Naive thymus-derived CD4-positive, alpha-beta T cell (primary cell): ENCODE measurements at places on chromosomes 11 and 22. TPM values are rescaled to one million over a fixed set of nuclear protein-coding genes. Genes with fewer than 3 reads are reported as not detected.
A peak's percentile ranks its signal among the peaks of the same experiment; 100 is the strongest.

- peak; percentile 51 for DNase-seq
Measured at GRCh38 chr22:22942511-22943329, 55.1 kb downstream of the IGLL5 start.

DNA sequence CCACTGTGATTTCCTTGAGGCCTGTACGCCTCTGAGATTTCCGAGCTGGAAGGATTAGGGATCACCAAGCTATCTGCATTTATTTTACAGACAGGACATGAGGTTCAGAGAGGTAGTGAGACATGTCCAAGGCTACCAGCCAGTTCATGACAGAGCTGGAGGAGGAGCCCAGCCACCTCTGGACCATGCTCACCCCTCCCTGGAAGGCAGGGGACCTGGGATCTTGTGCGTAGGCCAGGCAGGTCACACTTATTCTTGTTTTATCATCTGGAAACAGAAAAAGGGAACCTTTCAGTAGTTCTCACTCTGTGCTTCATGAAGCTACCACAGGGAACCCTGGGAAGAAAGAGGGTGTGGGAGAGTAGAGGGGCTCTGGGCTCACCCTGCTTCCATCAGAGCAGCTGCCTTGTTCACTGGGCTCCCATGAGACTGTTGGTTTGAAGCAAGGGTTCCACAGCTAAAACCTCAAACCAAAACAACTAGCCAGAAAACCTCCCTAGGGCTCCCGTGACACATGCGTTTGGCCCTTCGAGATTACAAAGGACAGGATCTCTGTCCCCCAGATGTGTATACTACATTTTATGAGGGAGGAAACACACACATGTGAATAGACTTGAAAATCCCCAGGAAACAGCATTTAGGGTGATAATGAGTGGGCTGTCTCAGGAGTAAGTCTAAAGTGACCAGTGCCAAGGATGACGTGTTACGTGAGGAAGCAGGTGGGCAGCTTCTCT lies 106.4 kb downstream of the DSCAML1 start:
- DNase-seq: no peak

- DNase-seq: no peak
Measured at GRCh38 chr11:65777821-65778361, 2.9 kb downstream of the AP5B1 start.

- no peak for DNase-seq
Measured at GRCh38 chr11:115217726-115218311, 286.4 kb downstream of the CADM1 start.

Gene ROBO4
- total RNA-seq: 0.29 TPM

- DNase-seq: no peak
Measured at GRCh38 chr11:38538866-38539680, 1941.0 kb upstream of the RAG2 start.

GRCh38 chr11:132718711-132719671 lies 813.3 kb downstream of the OPCML start:
- DNase-seq: peak; percentile 7

- no peak for DNase-seq
Measured at GRCh38 chr11:37571246-37571645, 973.2 kb upstream of the RAG2 start.

DNA sequence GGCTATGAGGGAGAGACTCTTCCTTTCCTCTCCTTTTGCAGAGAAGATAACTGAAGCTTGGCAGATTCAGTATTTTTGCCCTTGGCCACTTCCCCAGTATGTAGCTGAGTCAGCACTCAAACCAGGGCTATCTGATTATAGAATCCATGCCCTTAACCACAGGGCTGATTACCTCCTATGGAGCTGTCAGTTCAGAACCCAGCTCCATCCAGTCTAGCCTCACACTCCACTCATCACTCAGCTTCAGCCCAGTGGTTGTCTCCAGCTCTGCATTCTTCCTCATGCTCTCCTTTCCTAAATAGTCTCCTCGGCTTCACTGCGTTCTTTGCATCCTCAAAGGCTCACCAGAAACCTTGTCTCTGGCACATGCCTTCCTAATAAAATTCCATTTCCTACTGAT lies 151.6 kb upstream of the BLID start:
- no peak for DNase-seq

DNA sequence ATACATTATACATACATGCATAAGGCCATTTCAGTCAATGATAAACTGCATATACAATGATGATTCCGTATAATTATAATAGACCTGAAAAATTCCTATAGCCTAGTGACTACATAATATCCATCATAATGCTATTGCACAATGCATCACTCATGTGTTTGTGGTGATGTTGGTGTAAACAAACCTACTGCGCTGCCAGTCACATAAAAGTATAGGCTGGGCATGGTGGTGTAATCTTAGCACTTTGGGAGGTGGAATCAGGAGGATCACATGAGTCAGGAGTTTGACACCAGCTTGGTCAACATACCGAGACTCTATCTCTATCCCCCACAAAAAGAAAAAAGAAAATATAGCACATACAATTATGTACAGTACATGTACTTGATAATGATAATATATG lies 163.7 kb upstream of the DDI1 start:
- no peak for DNase-seq

Gene FOLR3
- total RNA-seq: 3.4 TPM

DNA sequence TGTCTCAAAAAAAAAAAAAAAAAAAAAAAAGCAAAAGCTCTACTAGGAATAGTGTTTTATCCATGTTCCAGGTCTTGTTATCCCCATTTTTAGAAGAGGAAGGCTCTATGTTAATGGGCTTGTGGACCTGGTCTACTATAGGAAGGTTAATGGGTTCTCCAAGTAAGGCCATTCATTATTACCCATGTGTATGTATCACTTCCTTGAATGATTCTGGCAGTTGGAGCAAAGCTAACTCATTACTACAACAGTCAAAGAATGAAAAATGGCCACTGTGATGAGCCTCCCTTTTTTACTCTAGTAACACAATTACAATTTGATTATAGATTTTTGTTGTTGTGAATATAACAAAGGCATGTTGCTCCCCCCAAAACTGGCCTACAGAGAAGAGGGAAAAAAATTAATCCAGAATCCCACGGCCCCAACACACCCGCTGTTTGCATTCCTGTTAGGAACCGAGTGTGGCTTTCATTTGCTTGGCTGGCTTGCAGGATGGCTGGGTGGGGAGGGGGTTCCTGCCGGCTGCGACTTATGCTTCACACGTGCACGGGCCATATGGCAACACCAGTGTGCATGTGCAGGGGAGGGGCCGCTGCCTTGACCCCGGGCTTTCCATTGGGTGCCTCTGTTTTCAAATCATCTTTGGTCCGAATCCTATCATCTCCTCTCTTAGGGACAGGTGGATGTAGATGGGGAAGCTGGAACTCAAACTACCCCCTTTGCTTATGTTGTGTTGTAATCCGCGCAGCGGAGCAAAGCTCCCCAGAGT lies 148.8 kb downstream of the HIPK3 start:
- DNase-seq: no peak

Gene OMP
- total RNA-seq: not detected

- DNase-seq: peak; percentile 31
Measured at GRCh38 chr22:30694640-30695350, at the start of gene OSBP2. Gene OSBP2 (plus strand): TSS chr22:30694874. CDS start chr22:30694910, 36 bp downstream.

DNA sequence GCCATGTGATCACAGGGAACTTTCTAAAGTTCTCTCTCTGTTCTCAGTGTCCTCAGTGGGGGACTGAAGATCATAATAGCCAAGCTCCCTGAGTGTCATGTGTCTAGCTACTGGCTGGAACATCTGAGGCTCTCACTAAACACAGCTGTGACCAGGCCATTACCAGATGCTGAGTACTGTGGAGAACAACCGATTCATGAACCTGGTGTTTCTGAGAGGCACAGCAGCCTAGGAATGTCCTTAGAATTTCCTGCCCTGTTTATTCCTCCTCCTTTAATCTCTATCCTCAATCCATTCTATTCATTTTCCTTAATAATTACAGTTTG lies 93.0 kb downstream of the ME3 start:
- DNase-seq: no peak

GRCh38 chr11:30729187-30729713 lies 143.1 kb upstream of the MPPED2 start:
- no peak for DNase-seq

DNA sequence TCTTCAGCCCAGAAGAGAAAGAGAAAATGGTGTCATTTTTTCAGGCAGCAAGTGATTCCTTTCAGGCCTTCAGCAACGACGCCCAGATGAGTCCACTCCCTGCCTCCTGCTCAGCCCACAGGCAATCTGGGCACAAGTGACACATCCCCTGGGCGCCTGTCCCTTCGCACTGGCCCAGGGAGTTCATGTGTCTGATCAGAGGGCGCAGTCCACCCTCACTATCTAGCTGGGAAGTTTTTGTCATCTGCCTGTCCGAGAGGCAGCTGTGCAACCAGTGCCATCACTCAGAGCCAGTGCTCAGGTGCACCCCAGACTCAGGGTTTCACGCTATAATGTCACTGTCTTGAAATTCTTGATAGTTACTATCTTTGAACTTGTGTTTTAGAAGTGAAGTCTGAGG lies 1.4 kb upstream of the KCNQ1OT1 start:
- no peak for DNase-seq

- no peak for DNase-seq
Measured at GRCh38 chr11:116793772-116794097, 2.1 kb upstream of the APOA5 start.

Gene TPBGL
- 0.15 and 0.56 TPM in 2 replicates for total RNA-seq

Gene P2RX3
- total RNA-seq: not detected

GRCh38 chr11:68780829-68781228 lies 29.5 kb upstream of the TESMIN start:
- no peak for DNase-seq

GRCh38 chr22:19483481-19484244 lies 3.9 kb downstream of the CDC45 start:
- DNase-seq: no peak

DNA sequence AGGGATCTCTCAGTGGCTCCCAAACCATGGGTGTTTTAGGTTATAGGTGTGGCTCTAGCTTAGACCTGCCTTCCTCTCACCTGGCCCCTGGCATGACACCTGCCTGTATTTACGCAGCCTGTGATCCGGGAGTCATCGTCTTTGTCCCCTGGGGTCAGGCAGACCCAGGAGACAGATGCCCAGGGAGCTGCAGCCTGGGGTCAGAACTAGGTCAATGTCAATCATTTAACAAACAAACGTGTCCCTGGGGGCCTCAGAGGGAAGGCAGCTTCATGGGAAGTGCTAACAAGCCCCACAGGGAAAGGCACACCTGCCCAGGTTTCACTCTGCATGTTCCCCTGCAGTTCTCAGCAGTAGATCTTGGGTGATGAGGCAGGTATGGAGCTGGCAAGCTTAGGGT lies 12.0 kb downstream of the BACE1-AS start:
- no peak for DNase-seq

- no peak for DNase-seq
Measured at GRCh38 chr11:64762277-64762673, 2.5 kb upstream of the PYGM start.

Gene H19
- not detected in 2 replicates for total RNA-seq

Gene FAM83F
- 7.2 TPM for total RNA-seq

DNA sequence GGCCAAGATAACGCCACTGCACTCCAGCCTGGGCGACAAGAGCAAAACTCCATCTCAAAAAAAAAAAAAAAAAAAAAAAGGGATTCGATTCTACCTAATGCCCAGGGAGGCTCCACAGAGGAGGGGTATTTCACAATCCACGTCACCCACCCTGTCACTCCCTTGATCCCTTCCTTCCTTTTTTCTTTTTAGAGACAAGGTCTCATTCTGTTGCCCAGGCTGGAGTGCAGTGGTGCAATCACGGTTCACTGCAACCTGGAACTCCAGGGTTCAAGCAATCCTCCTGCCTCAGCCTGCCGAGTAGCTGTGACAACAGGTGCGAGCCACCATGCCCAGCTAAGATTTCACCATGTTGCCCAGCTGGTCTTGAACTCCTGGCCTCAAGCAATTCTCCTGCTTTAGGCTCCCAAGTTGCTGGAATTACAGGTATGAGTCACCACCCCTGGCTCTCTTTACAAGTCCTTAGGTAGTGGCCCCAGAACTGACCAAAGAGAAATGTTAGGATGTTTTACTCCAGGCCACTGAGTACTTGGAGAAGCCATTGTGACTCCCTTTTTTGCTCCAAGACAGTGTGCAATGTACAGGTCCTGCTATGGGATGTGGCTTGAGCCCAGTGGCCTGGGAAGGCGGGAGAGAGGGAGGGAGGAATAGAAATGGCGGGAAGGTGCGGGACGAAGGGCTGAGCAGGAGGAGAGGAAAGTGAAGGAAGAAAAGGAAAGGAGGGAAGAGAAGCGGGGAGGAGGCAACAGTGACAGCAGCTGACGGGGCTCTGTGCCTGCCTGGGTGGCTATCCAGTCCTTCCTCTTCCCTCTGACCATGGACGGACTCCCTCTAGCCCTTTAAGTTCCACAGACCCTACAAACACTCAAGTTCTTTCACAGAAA lies 11.8 kb upstream of the FXYD2 start:
- no peak for DNase-seq

DNA sequence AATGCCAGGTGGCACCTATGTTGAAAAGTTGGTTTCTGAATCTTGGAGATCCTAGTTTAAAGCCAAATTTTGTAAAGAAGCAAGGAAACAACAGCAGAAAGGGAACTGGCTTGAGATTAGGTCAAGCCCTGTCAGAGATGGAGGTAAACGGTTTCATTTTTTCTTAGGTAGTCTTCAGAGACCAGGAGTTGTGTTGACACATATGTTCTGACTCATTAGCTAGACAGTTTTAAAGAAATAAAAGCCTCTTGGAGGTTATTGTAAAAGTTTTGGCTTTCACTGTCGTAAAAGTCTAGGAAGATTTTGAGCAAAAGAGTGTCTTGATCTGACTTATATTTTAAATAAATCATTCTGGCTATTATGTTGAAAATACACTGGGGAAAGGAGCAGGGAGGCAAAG lies 151.5 kb upstream of the CTSC start:
- DNase-seq: no peak

- no peak for DNase-seq
Measured at GRCh38 chr11:62033191-62034035, 66.0 kb upstream of the FTH1 start.

- no peak for DNase-seq
Measured at GRCh38 chr22:36901411-36902142, 11.9 kb upstream of the CSF2RB start.

DNA sequence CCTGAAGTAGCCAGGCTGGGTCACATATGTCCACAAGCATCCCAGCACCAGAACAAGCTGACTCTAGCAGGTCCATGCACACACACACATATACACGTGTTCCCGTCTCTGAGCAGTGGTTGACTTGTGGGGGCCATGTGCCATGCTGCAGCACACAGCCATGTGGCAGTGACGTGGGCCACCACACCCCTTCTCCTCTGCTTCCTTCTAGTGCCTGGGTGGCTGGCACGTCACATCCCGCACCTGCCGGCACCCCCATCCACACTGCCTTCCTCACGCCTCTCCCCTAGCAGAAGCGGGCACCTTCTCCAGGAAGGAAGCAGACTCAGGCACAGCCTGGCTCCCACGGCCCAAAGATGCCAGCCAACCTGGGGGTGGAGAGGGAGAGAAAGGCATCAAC lies 9.5 kb downstream of the SYT7 start:
- DNase-seq: no peak
